Esophagus squamous epithelium (tissue), 5 donors: ENCODE measurements at places on chromosomes 3 and 15.

- DNase-seq, result no peak
Measured at GRCh38 chr15:98525661-98526001, 122.7 kb upstream of the IGF1R start.

- DNase-seq, result no peak
Measured at GRCh38 chr3:54777141-54777540, 150.7 kb downstream of the LRTM1 start.

GRCh38 chr15:94237903-94238302 is 6.5 kb downstream of the MCTP2 start:
- no peak for DNase-seq

GRCh38 chr3:115021061-115021460 is 126.0 kb downstream of the ZBTB20 start:
- no peak for DNase-seq

DNA sequence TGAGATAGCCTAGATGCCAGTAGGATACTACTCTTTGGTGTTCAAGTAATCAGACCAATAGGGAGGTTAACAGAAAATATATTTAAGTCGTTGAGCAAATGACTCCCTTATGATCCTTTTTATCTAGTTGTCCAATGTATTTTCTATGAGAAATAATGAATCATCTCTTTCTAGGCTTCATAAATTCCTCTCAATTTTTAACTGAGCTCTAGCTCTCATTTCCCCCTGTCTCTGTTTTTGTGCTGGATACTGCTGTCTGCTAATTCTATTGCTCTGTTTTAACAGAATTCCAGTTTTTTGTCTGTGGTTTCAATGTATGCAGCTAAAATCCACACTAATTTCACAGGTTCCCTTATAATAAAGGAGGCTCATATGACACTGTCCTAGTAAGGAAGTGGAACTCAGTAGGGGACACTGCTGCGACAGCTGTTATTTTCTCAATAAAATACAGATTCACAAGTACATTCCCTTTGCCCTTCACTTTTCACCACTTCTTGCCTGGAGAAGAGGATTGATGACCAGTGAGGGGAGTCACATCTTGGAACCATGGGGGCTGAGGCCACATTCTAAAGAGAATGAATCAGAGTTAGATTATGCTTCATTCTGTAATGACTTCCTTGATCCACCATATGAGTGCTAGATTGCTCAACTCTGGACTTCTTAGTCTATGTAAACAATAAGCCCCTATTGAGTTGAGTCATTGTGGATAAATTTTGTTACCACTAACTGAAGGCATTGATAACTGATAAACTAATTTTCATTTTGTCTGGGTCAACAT is 558.7 kb upstream of the KCNMB2 start:
- DNase-seq, result no peak

GRCh38 chr15:80478075-80478474 is 73.9 kb downstream of the ARNT2 start:
- DNase-seq, result no peak

DNA sequence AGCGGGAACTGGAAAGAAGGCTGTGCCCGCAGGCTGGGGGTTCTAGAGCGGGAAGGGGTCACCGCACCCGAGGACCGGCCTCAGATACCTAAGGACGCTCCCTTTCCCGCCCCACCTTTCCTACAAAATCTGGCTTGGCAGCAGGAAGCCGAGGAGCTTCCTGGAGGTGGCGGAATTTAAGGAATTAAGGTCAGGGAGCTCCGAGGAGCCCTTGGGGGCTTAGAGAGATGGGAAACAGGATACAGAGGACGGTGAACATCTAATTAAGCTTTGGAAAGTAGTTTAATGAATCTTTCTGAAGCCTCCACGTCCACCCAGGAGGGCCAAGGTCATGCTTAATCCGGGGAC is 507 bp upstream of the AP3B2 start:
- no peak for DNase-seq

DNA sequence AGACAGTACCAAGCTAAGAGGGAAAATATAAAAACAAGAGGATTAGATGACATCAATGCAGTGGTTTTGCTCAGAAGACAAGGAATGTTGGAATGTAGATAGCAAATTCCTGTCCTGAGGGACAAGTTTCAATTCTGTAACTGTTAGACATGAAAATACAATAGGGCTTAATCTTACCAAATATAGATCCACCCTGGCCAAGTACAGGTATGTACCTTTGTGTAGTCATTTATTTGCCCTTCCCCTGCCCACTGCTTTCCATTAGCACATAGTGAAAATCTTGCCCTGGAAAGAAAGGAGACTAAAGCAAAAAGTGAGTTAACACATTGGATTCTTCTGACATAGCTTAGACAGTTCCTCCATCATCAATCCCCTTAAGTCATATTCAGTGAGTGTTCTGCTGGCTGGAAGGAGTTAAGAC is 389.0 kb upstream of the THBS1 start:
- no peak for DNase-seq

DNA sequence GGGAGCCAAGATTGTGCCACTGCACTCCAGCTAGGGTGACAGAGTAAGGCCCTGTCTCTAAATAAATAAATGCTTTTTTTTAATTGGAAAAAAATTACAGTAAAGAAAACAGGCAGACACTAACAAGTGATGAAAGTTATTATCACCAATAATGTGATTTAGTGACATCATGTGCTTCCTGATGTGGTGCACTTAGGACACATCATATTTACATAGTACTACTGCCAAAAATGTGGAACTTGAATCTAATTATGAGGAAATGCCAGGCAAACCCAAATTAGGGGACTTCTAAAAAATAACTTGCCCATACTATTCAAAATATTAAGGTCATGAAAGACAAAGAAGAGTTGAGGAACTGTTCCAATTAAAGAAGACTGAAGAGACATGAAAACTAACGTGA is 30.8 kb downstream of the MAP4 start:
- no peak for DNase-seq

GRCh38 chr3:193346259-193346658 is 32.3 kb downstream of the ATP13A5 start:
- no peak for DNase-seq

GRCh38 chr3:169964176-169964575 is 2.4 kb upstream of the SEC62 start:
- no peak for DNase-seq

GRCh38 chr3:45923755-45924154 is 19.5 kb upstream of the CXCR6 start:
- no peak for DNase-seq
